DMS53 (cell line): ENCODE measurements at places on chromosomes 7 and 10.

DNA sequence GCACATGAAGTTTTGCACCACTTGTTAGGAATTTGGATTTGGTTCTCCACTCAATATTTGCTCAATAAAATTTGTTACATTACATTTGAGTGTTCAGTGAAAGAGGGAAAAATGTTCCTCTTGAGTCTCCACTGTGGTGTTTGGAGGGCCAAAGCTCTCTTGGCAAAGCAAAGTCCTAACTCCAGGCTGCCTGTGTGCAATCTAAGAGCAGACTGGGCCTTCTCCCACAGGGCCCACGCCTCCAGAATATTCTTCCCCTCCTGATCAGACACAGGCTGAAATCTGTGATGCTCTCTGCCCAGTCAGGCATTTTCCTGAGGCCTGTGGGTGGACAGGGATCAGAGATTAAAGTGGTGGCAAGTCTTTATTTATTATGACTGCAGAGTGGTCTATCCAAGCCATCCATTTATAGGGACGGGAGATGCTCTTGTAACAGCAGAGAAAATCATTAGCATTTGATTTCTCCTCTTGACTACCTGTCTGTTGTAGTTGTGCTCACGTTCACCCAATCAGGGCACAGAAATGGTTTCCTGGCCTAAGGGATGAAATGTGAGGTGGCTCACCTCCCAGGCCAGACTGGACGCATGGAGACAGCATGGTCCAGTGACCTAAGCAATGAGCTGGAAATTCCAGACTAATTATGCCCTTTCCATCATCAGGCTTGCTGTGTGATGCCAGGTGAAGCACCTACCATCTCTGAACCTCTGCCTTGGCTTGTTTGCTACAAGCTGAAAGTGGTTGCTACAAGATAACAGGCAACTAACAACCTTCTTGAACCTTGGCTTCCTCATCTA lies 147.1 kb upstream of the NRBF2 start:
- DNase-seq, result no peak

DNA sequence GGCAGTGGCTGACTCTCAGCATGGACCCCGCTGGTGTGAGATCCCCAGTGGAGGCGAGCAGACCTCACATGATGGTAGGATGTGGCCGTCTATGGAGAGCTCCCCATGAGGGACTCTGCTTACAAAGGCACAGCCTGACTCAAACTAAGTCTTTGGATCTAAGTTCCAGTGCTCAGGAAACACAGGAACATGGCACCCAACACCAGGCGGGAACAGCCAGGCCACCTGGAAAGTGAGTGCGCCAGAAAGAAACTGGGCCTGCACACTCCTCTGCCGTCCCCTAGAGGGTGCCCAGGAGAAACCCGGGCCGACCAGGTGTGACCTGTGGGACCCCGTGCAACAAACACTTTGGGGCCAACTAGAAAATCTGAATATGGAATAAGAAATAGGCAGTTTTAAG lies 10.0 kb downstream of the PITRM1 start:
- DNase-seq, result no peak

DNA sequence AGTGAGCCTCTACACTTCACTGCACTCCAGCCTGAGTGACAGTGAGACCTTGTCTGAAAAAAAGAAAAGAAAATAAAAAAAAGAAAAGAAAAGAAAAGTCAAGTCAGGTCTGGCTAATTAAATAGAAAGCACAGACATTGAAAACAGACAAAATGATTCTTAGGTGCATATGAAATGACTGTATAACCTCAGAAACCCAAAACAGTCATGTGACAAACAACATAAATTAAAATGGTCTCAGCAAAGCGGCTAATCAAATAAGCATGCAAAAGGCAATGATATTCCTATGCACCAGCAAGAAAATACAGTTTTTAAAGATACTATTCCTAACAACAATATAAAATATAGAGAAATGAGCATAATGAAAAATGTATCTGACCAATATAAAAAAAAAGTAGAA lies 38.3 kb downstream of the LRRC20 start:
- no peak for DNase-seq

GRCh38 chr7:34900891-34901513 lies 136.3 kb downstream of the DPY19L1 start:
- DNase-seq, result peak; percentile 59

GRCh38 chr7:99679400-99680191 lies at the start of gene CYP3A5:
Gene CYP3A5, minus strand, starts transcription at chr7:99679996. Its CDS starts 100 bp downstream, at chr7:99679896.
- peak; percentile 21 for DNase-seq

- no peak for DNase-seq
These were observed 27.4 kb upstream of the DIP2C start for GRCh38 chr10:716821-717220.

DNA sequence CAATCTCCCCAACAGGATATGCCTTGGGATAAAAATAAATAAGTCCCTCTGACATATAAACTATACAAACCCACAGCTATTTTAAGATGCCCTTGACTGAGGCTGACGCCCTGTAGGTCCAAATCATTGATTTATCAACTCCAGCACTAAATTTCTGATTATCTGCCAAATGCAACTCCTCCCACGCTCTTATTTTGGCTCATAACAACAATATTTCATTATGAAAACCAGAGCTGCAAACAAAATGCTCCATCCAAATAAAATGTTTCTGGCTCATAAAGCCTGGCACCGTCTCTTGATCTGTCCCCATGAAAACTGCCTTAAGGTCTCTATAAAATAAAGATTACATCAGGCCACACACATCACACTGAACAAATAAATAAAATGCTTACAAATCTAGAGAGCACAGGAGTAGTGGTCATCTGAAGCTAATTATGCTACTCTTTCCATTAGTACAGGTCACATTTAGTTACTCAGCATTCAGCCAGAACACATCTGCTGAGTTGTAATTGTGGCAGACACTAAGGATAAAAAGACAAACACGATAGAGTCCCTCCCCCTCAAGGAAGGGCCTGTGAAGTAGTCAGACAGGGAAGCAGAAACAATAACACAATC lies 28.8 kb downstream of the CACUL1 start:
- peak; percentile 23 for DNase-seq

GRCh38 chr10:91598211-91598977 lies 34.5 kb downstream of the PPP1R3C start:
- DNase-seq, result no peak

DNA sequence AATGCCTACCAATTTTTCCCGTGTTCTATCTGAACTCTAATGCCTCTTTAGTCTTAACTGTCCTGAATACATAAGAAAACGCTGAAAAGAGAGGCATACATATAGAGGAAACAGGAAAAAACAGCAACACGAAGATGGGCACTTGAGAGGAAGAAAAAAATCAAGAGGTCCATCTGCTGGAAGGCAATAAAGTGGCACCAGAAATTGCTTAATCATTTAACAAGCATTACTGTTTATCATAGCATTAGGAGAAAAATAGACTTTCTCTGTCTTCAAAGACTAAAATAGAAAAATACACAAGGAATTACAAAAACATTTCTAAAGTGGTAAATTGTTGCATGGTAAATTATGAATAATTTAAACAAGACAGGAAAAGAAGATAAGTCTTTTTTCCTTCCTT lies 35.0 kb downstream of the NSUN6 start:
- peak; percentile 80 for DNase-seq

GRCh38 chr10:62589689-62590088 lies 214.8 kb upstream of the ADO start:
- peak; percentile 7 for DNase-seq

GRCh38 chr7:358352-358751 lies 68.4 kb downstream of the FOXL3 start:
- DNase-seq, result no peak

DNA sequence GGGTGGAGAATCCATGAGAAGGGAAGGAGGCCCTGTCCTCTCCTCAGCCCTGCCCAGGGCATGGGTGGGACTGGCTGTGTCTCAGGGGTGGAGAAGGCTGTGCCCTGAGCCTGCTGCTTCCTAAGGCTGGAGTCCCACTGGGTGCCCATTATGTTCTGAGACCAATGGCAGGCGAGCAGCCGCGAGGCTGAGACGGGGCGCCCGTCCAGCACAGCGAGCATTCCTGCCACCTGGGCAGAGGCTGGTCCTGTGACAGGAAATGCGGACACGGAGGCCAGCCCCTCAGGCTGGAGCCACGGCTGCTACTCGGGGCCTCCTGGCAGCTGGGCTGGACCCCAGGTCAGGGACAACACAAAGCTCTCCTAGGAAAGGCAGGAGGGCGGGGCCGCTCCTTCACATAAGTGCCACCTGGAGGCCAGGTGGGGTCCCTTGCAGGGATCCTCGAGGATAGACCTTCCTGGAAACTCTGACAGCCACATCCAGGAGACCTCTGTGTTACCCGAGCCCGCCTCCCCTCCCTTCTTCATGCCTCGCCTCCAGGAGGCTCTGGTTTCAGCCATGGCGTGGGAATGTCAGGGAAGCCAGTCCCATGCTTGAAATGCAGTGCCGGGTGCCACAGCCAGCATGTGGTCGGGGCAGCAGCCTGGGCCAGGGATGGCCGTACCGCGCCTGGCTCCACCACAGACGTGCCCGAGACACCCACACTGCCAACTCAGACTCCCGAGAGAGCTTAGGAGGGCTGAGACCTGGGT lies 173.9 kb downstream of the USP6NL start:
- no peak for DNase-seq

DNA sequence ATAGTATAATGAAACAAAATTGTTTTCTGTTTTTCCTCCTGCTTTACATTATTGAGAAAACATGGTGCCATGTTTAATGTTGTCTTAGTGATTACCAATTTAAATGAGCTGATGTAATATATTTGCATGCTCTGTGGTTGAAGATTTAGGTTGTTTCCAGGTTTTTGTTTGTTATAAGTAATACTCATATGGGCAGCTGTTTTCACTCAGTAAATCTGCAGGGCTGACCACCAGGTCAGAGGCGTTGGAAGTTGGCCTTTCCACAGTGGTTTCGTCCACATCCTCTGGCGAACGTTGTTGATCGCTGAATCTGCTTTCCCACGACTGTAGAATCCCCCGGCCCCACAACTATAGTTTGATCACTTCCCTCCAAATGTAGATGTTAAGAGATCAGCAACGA lies 21.6 kb upstream of the PURB start:
- DNase-seq, result no peak

DNA sequence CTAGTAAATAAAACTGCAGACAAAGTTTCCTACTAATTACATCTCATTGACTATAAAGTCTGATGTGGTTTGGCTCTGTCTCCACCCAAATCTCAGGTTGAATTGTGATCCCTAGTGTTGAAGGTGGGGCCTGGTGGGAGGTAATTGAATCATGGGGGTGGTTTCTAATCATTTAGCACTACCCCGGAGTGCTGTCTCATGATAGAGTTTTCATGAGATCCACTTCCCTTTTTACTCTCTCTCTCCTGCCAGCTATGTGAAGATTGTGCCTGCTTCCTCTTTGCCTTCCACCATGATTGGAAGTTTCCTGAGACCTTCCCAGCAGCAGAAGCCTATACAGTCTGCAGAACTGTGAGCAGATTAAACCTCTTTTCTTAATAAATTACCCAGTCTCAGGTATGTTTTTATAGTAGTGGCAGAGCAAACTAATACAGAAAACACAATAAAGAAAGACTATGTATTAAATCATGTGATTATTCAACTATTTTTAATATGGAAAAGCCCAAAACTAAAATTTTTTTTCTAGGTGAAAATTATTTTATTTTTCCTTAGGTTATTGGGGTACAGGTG lies 232.1 kb downstream of the FZD1 start:
- DNase-seq, result no peak

DNA sequence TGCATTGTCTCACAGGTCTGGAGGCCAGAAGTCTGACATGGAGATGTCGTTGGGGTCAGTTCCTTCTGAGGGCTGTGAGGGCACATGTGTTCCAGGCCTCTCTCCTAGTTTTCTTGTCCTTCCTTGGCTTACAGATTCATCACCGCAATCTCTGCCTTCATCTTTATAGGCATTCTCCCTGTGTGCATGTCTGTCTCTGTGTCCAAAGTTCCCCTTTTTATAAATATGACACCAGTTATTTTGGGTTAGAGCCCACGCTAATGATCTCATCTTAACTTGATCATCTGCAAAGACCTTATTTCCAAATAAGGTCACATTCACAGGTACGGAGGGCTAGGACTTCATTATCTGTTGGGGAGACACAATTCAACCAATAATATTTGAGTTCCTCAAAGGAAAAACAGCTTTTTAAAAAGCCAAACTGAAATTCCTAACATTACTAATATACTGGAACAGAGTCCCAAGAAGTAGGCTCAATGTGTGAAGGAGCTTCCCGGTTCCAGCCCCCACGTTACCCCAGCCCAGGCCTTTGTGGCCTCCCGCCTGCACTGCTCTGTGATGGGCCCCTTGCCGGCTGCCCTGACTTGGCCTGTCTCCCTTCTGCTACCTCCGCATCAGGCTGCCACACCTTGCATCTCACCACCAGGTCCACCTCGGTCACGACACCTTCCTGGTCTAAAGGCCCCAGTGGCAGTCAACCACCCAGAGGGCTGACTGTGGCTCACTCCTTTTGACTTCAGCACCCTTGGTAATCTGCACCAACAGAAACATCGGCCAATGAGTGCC lies 142.7 kb downstream of the KCNMA1 start:
- no peak for DNase-seq

DNA sequence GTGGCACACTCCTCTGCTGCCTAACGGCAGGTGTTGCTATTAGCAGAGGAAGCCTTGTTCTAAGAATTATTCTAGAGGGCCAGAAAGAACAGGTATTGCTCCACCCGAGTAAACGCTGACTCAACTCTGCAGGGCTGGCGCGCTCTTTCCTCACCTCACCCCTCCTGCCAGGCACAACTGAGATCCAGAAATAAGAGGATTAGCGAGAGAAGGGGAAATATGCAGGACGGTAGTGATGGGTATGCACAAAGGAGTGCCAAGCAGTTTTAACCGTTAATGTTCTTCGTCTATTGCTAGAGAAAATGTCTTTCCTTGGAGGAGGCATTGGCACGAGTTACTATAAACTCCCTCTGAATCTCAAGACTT lies 369 bp upstream of the SCIN start:
- peak; percentile 86 for DNase-seq

- DNase-seq, result no peak
These were observed 35.4 kb upstream of the CDK14 start for GRCh38 chr7:90560730-90561129.
